GM12865 (cell line): ENCODE measurements at places on chromosomes 4 and X.

DNA sequence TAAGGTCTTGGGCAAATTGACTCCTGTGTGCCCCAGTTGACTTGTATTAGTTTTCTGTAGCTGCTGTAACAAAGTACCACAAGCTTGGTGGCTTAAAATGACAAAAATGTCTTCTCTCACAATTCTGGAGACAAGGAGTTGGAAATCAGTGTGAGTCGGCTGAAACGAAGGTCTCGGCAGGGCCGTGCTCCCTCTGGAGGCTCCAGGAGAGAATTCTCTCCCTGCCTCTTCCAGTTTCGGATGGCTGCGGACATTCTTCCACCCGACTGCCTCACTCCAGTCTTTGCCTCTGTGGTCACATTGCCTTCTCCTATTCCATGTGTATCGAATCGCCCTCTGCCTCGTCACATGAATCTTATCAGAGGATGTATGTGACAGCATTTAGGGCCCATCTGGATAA, 66.0 kb upstream of the PHOX2B start:
- DNase-seq: no peak

- no peak for DNase-seq
Measured at GRCh38 chr4:188661502-188661901, 522.3 kb downstream of the TRIML1 start.

GRCh38 chrX:2159393-2159792, 341.4 kb downstream of the DHRSX start:
- no peak for DNase-seq

DNA sequence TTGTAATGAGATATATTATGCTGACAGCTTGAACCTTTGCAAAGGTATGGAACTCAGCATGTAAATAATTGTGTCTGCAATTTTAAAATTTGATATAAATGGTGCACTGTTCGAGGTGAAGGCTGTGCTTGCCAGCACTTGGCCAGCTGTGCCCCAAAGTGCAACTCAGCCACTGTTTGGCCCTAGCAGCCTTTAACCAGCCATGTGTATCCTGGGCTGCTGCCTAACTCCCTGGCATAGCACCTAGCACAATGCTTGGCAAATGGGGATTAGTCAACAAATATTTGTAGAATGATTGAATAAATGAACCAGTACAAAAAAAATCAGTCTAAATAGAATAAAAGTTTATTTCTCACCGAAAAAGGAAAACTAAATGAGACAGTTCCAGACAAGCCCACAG, 83.8 kb upstream of the ZIC3 start:
- DNase-seq: no peak

- no peak for DNase-seq
Measured at GRCh38 chrX:108000751-108001150, 18.6 kb upstream of the TEX13B start.

GRCh38 chr4:78439328-78439727, 112.2 kb upstream of the ANXA3 start:
- DNase-seq: no peak

- no peak for DNase-seq
Measured at GRCh38 chr4:124037236-124037635, 640.6 kb downstream of the SPRY1 start.

- DNase-seq: no peak
Measured at GRCh38 chr4:157372154-157372553, 151.6 kb downstream of the GRIA2 start.

- no peak for DNase-seq
Measured at GRCh38 chr4:60817609-60818008, 382.5 kb upstream of the ADGRL3 start.

DNA sequence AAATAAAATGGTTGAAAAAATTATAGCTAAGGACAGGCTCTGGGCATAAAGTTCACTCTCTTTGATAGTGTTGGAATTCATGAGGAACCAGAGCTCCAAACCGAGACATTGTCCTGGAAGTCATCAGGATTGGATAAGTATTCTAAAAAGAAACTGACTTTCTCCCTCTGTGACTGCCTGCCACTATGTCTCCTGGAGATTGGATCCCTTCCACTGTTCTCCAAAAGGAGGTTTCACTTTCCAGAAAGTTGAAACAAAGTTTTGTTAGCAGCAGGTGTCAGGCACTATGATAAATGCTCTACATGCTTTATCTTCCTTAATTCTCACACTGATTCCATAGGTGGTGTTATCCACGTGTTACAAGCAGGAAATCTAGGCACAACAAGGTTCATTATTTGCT, 16.8 kb downstream of the BANK1 start:
- no peak for DNase-seq

- DNase-seq: no peak
Measured at GRCh38 chr4:105470766-105471165, 3.1 kb downstream of the PPA2 start.

DNA sequence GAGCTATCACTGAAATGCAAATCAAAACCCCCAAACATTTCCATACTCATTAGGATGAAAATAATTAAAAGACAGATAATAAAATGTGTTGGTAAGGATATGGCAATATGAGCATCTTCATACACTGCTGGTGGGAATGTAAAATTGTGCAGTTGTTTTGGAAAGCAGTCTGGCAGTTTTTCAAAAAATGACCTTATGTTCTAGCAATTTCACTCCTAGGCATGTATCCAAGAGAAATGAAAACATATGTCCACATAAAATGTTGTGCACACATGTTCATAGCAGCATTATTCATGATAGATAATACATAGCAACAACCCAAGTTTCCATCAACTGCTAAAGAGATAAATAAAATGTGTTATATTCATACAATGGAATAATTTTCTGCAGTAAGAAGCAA, 14.8 kb upstream of the GPRASP2 start:
- DNase-seq: no peak

- no peak for DNase-seq
Measured at GRCh38 chr4:154686838-154687237, 57.0 kb upstream of the LRAT start.

- DNase-seq: no peak
Measured at GRCh38 chr4:24978291-24979075, 52.3 kb downstream of the LGI2 start.

GRCh38 chrX:129622757-129623301, 31.9 kb downstream of the APLN start:
- DNase-seq: no peak

- no peak for DNase-seq
Measured at GRCh38 chrX:274904-275475, 6.2 kb upstream of the PLCXD1 start.

DNA sequence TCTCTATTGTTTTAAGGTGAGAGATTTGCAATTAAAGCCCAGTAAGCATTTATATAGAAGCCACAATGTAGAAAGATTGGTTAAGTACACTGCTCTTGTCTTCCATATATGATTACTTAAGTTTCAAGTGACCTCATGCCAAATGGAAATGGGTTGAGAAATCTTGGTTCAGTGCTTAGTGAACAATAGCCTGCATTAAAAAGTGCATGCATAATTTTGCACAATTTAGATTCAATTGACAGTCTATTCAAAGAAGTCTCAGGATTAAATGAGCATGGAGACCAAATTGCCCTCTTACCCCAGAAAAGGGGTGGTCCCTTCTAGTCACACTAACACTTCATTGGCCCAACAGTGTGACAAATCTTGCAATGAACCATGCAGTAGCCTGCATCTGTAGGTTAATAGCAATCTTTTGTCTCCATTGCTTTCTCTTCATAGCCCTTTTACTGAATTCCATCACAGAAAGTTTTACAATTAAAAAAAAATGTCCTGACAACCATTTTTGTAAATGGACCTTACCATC, 93.6 kb downstream of the HHIP start:
- DNase-seq: no peak

DNA sequence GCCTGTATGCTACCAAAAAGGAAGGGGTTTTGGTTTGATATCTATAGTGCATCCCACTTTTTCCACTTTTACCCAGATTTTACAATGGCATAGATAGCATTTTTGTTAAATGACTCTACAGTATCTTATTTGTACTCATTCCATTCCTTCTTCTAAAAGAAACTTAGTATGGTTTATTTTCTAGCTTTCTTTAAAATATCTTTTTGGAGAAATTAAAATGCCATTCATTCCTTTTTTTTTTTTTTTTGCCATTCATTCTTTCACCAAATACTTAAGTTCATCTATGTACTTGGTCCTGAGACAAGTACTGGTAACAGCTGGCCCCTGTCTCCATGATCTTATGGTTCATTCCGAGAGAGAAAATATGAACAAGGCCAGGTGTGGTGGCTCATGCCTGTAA, 49.1 kb downstream of the MID1 start:
- DNase-seq: no peak

- DNase-seq: no peak
Measured at GRCh38 chr4:75908555-75908954, 6.3 kb upstream of the PPEF2 start.

GRCh38 chr4:176726803-176727202, 65.9 kb downstream of the VEGFC start:
- DNase-seq: no peak

DNA sequence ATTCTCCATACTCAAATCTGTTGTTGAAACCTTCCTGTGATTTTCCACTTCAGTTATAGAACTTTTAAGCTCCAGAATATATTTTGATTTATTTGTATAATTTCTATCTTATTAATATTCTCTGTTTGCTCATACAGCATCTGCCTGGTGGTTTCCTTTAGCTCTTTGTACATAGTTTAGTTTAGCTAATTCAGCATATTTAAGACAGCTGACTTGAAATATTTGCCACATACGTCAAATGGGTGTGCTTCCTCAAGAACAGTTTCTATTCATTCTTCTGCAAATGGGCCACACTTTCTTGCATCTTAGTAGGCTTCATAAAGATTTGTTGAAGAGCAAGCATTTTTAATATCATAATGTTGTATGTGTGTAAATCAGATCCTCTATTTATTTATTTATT, 101.8 kb downstream of the MAGEC1 start:
- no peak for DNase-seq

DNA sequence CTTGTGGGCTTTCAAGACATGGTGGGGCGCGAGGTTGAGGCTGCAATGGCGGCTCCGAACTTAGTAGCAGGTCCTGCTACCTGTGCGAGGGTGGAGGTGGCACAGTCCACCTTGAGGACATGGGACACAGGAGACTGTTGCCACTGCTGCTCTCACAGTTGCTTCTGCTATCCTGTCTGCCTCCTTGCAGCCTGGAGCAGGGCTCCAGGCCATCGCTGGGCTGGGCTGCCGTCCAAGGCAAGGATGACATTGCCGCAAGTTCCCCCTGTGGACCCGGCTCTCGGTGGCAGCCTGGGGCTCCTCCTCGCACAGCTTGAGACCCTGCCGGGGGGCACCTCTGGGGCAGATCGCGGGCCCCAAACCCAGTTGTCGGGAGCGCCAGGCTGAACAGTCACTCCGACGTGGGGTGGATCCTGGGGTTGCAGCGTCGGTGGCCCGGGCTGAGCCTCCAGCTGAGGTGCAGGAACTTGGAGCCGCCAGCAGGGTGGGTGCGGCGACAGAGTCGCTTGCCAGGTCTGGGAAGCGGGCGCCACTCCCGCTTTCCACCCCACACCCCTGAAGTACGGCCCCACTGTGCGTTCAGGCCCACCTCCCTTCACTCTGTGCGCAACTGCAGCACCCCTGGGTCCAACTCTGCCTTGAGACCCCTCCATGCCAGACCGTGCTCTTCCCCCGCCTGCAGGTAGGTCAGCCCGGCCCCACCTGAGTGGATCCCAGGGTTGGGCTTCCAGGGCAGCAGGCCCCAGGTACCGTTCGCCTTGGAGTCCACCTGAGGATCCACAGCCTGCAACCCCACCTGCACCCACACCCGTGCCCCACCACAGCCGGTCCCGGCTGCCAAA, 192.7 kb upstream of the NUDT6 start:
- no peak for DNase-seq

GRCh38 chr4:931194-931959, 739 bp downstream of the GAK start:
- peak; percentile 34 for DNase-seq

GRCh38 chr4:98652996-98653395, 5.4 kb downstream of the TSPAN5 start:
- no peak for DNase-seq

DNA sequence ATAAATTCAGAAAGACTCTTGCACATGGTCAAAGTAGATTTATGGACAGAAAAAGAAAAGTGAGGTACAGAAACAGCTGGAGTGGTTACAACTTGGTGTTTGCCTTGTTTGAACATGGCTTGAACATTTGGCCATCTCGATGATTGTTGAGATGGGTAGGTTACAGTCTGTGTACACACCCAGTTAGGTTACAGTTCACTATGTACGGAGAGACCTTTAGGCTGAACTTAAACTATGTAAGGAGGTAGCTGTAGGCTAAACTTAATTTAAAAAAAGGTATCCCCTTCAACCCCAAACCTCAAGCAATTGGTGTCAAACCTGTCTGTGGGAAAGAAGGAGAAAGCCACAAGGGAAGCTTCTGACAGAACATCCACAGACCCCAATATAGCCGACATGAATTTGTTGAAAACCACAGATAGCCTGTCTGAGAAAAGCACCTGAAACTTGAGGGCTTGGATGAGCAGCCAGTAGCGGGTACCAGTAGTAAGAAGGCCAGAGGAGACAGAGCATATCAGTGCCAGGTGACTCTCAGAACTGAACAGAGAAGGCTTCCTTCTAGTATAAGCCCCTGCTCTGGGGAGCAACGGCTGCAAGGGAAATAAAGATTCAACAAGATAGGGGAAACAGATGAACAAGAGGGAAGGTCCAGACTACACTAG, 247.9 kb upstream of the GALNTL6 start:
- DNase-seq: peak; percentile 53

GRCh38 chr4:47838445-47838844, 578 bp upstream of the CORIN start:
- DNase-seq: no peak

DNA sequence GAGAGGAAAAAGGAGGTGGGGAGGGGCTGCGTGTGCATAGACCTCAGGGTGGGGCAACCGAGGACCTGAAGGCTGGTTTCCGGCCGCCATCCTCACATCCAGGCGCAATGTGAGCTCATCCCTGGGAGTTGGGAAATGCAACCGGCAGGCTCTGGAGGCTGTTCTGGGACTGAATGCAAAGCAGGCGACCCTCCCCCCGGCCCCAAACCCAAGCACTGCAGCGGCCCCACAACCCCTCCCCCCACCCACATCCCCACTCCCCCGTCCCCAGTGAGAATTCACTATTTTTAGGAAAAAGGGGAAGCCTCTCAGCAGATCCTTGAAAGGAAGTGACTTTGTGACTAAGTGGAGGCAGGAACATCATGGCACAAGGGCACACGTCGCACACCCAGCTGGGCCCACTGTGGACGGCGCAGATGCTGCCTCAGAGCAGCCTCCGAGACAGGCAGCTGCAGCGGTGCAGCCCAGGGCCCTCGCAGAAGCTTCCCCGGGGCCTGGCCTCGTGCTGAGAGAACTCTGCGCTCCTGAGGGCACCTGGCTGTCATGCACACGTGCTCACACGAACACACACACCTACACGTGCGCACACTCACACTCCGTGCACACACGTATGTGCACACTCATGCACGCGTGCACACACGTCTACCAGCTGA, 1.3 kb upstream of the PDE6B start:
- no peak for DNase-seq
